ENCODE measurements at places on chromosomes 2 and 18.

DNA sequence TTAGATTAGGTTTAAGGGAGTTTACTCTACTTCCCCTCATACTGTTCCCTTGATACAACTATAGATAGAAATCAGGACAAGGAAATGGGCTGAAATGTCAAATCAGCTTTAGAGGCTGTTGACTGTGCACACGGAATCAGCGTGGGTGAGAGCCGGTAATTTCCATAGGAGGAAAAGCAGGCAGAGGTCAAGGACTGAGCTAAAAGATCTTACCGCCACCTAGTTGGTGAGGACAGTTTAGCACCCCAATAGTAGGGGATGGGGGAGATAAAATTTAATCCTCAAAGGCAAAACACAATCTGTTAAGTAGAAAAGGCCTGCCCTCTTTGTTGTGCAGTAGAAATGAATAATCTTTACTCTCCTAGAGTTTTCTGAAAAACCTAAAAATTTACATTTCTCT, 1154.5 kb upstream of the CHAC2 start:
- no peak for DNase-seq

DNA sequence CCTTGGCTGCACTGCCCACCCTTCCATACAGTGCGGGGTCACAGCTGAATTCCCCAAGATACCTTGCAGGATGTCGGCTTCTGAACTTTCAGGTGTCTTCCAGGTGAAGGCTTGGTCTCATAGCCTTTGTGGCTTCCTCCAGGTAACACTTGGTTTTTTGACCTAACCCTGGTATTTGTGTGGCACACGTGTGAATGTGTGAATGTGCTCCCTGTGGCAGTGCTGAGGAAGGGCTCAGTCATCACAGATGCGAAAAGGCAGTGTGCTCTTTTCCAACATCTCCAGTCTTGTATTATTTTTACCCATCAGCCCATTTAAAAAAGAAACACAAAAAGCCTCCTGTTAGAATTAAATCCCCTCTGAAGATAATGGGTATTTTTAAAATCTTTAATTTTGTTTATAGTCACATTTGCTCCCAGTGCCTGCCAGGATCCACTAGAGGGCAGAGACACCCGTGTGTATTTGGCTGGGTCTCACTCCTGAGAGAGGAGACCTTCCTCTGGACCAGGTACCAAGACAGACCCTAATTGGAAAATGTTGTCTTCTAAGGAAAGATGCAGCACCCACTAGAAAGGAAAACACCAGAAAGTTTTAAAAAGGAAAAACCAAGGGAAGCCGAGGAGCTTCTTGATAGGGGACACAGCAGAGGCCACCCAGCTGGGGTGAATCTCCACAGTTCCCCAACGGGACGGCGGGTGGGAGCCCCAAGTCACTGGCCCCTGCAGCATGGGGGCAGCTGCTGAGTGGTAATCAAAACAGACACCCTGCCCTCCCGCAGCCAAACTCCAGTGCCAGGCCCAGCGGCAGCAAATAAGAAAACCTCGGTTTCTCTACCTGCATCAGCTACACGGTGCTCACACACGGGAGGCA, 27.7 kb downstream of the FAM110C start:
- no peak for DNase-seq

DNA sequence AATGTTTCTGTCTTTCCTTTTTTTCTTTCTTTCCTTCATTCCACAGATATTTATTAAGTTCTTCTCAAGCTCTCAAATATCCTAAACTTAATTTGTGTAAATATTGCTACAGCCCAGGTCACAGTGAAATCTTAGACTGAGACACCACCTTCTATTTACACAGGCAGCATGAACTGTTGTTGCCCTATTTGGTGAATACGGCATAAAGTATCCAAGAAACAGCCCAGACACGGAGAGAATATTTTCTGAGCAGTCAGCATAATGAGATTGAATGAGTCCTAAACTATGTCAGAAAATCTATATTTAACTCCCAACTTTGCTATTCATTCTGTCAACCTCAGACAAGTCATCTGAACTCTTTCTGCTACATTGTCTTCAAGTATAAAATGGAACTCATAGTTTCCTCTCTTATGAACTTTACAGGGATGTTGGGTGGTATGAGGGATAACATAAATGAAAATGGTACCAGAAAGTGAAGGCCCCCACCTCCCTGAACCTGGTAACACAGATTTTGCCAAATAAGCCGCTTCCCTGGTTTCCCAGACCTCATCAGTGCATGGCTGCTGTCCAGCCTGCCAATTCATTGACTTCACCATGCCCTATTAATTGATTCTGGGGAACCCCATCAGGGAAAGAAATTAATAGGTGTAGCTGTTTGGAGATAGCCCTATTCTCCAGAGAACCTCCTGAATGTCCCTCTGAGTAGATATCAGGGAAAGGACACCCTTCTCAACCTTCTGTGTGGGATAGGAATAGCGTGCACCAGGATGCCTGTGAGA, 235.9 kb downstream of the SETBP1 start:
- no peak for DNase-seq

DNA sequence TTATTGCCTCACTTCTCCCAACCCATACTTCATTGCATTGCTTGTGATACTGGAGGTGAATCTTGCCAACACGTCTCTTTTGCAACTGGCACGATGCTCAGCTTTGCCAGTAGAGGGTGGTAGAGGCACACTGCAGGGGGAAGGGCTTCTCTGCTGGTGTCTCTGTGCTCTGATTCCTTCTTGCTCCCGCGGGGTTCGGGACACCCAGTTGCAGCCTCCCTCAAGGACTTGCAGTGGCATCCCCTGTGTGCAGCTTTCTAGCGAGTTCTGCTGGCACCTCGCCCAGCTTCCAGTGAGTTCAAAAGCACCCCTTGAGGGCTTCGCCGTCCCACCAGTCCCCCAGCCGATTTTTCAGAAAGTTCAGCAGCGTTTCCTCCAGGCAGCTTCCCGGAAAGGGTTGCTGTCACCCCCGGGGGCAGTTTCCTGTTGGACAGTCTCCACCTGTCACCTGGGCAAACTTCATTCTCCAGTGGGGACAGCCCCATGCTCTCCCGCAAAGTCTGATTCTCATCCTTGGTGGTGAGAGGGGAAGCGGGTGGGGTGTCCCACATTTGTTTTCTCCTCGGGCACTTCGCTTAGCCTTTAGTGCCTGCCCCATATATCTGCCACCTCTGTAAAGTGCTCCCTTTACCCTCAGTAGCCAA, 35.4 kb upstream of the EN1 start:
- DNase-seq, result peak; percentile 35

DNA sequence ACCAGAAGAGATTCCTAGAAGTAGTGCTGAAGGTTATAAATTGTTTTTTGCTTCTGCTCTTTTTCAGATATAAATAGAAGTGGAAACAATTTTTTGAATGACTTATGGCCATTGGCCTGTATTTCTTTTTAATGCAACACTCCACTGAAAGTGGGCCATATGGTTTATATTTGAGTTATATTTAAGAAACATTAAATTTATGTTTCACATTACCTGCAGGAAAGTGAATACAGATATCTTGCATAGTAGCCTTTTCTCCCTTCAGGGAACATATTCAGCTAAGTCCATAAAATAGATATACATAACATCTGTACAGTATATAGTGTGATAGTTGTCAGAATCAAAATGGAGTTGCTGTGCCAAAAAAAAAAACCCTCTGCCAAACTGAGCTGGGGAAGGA, 53.1 kb upstream of the EFEMP1 start:
- no peak for DNase-seq

GRCh38 chr2:102892698-102893310, 131.0 kb downstream of the TMEM182 start:
- DNase-seq, result no peak

DNA sequence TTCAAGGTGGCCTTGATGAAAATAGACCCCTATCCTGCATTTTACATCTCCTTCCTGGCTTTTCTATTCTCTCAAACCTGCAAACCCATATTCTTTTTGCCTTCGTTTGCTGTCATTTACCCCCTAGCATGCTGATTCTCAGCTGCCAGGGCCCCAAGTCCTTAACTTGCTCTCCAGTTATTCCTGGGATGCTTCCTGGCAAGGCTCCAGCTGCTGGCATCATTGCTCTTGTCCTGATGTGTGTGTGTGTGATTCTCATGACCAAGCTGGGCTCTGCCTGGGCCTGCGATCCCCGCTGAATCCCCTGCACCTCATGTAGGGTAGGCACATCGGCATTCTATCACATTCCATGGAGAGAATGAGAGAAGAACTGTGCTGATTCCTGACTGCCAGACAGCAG, 11.9 kb downstream of the NPAS2 start:
- DNase-seq, result no peak

- DNase-seq, result no peak
Measured at GRCh38 chr2:179351057-179351456, 86.4 kb upstream of the SESTD1 start.

GRCh38 chr2:150133623-150134022, 353.8 kb downstream of the RND3 start:
- peak; percentile 84 for DNase-seq

DNA sequence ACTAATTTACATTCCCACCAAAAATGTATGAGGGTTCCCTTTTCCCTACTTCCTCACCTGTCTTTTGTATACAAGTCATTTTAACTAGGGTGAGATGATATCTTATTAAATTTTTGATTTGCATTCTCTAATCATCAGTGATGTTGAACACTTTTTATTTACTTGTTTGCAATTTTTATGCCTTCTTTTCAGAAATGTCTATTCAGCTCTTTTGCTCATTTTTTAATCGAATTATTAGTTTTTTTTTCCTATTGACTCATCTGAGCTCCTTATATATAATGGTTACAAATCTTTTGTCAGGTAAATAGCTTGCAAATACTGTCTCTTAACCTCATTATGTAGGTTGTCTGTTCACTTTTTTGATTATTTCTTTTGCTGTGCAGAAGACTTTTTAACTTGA, 269.4 kb downstream of the CDH19 start:
- no peak for DNase-seq

GRCh38 chr2:160252278-160252887, 52.3 kb upstream of the ITGB6 start:
- peak; percentile 42 for DNase-seq

GRCh38 chr2:134462791-134463698, 209.2 kb downstream of the MGAT5 start:
- DNase-seq, result no peak

DNA sequence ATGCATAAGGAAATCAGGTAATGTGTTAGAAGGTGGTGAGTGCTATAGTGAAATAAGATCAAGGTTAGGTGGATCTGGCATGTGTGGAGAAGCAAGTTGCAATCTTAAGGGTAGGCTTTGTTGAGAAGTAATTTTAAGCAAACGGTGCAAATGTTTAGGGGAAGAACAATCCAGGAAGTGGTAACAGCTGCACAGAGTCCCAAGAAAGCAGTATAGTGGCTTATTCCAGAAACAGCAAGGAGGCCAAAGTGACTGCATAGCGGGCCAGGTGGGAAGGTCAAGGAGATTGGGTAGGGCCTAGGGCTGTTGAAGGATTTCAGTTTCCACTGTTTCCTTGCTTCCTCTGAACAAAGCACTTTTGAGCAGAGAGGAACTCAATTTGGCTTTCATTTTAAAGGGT, 30.0 kb upstream of the RAB1A start:
- no peak for DNase-seq

- DNase-seq, result no peak
Measured at GRCh38 chr18:56576826-56577573, 61.4 kb downstream of the TXNL1 start.

DNA sequence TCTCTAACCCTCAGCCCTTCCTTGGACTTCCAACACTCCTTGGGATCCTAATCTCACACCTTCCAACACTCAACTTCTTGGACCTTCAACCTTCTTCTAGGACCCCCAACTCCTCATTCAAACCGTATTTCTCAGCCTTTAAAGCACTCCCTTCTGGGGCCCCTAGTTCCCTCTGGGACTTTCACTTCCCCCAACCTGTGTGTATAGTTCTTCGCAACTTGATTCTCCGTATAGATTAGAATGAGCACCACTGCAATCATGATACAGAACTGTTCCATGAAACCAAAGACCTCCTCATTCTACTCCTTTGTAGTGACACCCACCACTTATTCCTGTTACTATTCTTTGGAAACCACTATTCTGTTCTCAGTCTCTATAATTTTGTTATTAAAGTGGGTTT, 62.0 kb upstream of the NFU1 start:
- DNase-seq, result no peak

- no peak for DNase-seq
Measured at GRCh38 chr2:116749994-116750393, 1064.5 kb upstream of the DDX18 start.

DNA sequence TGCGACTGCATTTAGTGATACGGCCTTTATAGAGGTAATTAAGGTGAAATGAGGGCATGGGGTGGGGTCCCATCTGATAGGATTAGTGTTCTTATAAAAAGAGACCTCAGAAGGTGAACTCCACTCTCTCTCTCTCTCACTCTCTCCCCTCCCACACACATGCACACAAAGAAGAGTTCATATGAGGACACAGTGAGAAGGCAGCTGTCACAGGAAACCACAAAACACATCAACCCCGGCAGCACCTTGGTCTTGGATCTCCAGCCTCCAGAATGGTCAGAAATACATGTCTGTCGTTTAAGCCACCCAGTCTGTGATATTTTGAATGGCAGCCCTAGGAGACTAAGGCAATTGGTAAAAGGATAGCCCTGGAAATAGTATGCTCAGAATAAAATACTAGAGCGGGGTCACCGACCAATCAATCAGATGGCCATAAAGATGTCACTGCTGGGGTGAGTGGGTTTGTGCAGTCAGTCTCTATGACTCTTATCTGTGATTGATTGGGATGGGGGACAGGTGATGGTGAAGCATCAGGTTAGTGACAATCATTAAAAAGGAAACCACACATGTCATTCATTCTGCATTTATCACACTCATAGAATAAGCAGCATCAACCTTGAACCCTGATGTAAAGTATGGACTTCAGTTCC, 118.9 kb upstream of the POU3F3 start:
- DNase-seq, result no peak

DNA sequence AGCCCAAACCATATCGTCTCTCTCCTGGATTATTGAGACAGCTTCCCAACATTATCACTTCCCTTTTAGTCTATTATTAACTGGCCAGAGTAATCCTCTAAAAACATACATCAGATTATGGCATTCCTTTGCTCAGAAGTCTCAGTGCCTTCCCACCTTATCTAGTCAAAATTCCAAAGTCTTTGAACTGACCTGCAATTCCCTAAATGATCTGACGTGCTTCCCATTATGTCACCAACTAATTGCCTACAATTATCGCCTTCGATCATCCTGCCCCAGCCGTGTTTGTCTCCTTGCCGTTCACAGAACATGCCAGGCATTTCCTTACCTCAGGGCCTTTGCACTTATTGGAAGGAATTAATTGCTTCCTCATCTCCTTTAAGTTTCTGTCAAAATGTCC, 332.4 kb downstream of the IRS1 start:
- no peak for DNase-seq

GRCh38 chr2:159557437-159558034, 58.8 kb downstream of the BAZ2B start:
- DNase-seq, result no peak
